ENCODE measurements at places on chromosomes 12 and 14.

- DNase-seq = peak; percentile 87
Observed at GRCh38 chr12:89708565-89709156, at the start of gene ATP2B1. Gene ATP2B1 (minus strand): TSS chr12:89708838. CDS start chr12:89655886, 52,952 bp downstream.

DNA sequence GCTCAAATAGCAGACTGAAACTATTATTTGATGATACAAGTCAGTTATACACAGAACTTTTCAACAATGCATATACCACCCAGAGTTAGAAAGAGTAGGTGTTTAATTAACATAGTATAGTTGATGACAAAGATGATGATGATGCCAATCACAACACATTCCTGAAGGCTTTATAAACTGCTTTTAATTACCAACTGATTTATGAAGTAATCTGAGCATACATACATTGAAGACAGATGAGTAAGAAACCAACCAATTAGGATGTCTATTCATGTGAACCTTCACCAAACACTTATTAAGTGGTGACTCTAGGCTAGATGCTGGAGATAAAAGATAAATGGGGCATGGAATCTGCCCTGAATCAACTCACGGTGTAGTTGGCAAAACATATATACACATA is 600.9 kb upstream of the FLRT2 start:
- DNase-seq = no peak

GRCh38 chr14:34593740-34594375 is 36.1 kb downstream of the SNX6 start:
- no peak for DNase-seq

DNA sequence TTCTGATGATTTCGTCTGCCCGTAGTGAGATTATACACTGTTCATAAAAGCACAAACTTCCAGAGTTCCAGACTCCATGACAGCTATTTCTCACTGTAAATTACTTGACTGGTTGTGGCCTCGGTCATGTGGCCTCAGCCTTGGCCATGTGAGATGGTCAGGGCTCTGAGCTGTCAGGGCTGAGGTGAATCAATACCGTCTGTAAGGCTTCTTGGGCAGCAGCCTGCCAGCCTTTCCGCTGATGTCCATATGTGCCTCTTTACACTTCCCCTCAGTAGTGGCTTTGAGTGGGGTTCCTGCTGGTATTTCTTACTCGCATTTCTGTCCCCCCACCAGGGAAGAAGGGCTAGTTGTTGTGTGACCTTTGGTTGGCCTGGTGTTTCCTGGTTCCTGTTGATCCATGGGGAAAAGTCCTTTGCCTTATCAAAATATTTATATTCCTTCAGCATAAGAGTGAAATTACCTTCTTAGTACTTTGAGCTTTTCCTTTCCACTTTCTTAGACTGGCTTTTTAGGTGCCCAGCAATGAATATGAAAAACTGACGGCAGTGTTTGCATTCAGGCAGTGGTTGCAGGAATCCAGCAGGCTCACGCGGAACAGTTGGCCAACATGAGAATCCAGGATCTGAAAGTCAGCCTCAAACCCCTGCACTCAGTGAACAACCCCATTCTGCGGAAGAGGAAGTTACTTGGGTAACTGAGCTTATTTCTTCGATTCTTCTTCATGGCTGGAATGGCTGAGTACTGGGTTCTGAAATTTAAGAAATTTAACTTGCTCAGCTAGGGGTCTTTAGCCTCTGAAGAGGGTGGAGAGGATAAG is 46.1 kb downstream of the MAPKAPK5 start:
- DNase-seq = no peak

DNA sequence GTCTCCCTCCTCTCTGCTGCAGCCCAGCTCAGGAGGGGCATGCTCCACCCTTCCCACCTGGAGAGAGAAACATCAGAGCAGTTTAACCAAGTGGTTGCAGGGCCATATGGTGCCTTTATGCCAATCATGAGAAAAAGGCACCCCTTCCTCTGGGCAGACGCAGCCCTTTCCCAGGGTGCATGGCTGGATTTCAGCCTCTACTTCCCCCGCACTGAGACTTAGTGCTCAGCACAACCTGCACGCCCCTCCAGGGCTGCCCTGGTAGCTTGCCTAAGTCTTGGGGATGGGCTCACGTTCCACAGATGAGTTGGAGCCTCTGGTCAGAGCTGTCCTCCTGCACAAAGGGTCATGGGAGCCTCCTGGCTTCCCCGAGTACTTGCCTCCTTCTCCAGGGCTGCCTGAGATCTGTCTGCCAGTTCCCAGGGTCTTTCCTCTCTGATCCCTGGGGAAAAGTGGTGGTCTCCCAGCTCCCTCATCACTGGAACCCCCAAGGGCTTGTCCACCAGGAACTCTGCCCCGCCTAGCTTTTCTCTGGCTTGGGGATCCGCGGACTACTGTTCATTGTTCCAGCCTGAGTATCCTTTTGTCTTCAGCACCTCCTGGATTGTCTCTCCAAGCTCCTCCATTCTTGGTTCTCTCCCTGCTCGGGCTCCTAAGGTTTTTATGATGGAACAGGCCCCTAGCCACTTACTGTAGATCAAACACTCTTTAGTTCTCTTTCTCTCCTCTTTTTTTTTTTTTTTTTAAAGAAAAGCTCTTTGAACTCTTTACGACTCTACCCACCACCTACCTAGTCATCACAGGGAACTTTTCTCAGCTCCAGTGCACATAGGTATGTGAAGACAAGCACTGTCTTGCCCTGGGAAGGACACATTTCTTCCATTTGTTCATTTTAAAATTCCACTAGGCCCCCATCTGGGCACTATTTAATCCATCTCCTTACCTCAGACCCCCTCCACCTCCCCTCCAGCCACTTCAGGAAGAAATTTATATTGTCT is 6.1 kb upstream of the KRT74 start:
- no peak for DNase-seq

DNA sequence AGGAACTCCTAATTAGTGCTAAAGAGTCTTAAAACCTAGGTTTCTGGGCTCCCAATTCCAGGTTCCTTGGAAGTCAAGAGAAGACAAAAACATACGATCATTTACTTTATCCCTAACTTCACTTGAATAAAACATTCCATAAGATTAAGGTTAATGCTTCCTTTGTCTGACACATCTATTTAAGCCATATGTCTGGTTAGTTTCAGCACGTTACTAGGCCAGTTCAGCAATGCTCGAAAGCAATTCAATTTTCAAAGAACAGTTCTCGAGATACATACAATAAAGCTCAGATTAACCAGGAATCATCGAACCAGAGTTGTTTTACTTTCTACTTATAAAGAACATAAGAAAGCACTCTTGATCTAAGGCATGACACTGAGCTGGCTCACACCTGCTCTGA is 68.0 kb upstream of the POC1B start:
- no peak for DNase-seq
